ENCODE measurements at places on chromosomes 13 and 19.

- DNase-seq = peak; percentile 20
Observed at GRCh38 chr19:45474606-45475521, 7.1 kb downstream of the FOSB start.

DNA sequence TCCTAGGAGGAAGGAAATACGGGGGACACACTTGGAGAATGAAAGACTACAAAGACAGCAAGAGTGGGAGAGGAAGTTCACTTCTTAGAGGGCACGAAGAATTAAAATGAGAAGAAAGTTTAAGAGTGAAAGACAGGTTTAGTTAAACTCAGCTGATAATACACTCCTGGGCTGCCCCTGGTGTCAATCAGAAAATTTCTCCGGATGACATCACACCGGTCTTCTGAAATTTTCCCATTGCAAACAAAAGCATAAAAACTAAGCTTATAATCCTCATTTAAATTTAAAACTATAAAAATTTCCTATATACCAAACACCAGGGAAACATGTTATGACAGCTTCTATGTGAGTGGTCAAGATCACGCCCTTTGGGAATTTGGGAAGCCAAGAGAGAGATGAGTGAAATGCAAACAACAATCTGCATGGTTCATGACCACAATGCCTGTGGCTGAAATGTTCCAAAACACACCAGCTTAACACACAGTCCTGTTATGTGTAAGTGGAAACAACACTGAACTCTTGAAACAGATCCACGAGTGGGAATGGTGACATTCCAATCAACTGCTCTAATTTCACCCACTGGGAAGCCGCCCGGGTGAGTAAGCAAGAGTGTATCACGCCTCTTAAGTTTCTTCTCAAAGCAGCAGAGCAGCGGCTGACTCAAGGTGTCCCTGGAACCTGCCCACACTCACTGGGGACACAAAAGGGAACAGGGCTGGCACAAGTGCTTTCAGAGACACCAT lies 49.0 kb downstream of the BRD4 start:
- no peak for DNase-seq

DNA sequence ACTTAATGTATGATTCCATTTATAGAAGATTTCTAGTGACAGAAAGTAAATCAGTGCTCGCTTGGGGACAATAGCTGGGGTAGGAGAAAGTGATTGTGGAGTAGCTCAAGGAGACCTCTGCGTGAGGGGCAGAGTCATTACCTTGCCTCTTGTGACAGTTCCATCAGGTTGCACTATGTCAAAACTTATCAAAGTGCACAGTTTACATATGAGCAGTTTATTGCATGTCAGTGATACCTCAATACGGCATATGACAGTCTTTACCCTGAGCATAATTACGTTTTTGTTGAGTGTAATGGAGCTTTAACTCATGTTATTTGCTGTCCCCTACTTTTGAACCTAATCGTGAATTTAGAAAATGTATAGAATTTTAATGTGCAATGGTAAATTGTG lies 15.0 kb downstream of the ARHGEF7 start:
- DNase-seq = no peak

DNA sequence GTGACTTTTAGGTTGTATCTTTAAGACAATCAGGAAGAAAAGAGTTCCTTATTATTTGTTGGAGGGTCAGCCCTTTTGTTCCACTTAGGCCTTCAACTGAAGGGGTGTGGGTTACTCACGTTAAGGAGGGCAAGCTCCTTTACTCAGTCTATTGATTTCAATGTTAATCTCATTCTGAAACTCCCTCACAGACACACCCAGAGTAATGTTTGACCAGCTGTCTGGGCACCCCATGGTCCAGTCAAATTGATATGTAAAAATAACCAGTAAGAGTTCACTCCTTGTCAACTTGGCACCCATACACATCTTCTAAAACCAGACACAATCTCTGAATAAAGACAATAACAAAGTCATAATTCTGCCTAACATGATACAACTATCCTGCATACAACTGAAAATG lies 292.9 kb downstream of the KLF5 start:
- DNase-seq = no peak
